ENCODE measurements at places on chromosomes 1 and 21.

GRCh38 chr1:14969006-14969405 is 184.5 kb upstream of the TMEM51 start:
- no peak for DNase-seq

- DNase-seq, result no peak
These were observed 18.6 kb downstream of the KRTAP10-1 start for GRCh38 chr21:44521301-44521927.

DNA sequence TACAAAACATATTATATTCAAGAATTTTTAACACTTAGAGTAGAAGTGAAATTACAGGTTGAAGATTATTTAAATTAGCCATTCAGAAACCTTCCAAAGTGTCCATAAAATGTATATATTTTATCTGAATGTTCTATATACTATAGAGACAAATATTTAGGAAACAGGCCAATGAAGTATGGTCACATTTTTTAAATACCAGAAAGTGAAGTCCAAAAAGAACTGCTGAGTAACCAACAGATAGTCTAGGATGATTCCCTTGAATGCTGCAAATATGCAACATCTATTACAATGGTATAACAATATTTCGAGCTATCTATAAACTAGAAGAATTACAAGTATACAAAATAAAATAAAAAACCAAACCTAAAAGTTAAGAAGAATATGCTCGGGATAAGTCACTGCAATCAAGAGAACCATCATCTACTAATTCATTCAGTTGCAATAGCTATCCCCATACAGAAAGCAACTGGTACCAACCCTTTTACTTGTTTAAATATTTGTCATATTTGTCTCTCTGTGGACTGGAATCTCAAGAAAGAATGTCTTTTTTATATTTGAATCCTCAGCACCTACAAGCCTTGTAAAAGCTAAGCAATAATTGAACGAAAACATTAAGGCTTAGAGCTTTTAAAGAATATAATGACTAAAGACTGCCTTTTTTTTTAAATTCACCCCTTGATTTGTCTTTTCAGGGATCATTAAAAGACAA is 8.1 kb downstream of the ODF2L start:
- DNase-seq, result no peak

DNA sequence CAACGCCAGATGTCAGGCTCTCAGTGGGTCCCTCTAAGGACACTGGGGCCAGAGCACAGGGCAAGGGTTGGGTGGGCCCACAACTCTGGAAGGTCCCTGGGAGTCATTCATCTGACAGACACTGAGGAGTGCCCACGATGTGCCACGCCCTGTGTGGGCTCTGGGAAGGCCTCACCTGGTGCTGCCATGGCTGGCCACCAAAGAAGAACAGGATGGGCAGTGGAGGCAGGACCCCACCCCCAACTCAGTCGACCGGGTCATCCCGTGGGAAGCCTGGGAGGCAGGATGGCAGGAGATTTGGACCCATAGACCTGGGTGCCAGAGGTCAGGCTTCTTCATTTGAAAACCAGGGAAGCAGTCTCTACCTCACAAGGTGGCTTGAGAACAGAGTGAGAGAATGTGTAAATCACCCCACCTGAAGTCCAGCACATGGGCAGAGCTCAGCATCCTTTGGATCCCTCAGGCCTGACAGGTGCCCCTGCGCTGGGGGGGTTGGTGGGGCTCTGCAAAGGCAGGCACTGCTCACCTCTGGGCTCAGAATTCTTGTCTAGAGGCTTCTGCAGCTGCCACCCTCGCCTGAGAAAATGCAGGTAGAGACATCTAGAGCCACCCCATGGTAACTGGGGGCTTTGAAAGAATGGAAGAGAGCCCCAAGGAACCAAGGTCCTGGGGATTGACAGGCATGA is 1.2 kb upstream of the SELENON start:
- DNase-seq, result no peak

GRCh38 chr1:209569455-209570207 is 13.9 kb upstream of the CAMK1G start:
- peak; percentile 73 for DNase-seq

DNA sequence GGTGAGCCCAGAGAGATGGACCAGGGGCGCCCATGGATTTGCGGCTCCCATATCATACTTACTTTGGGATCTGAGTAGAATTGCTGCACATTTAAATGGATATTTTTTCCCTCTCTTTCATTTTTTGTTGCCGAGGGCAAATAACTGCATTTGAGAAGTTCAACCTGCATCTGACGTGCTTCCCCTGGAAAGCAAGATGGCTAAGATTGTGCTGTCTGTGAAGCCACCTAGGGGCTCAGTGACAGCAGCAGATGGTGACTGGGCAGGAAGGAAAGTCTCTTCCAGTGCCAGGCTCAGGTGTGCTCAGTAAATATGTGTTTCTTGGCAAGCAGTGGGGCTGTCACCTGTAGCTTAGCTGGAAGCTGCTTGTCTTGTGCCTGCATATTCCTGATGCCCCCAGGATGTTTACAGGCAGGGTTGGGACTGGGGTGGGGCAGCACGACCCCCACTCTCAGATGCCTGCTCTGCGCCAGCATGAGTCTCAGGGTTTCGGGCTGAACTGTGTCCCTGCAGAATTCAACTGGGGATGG is 59.8 kb upstream of the ETV3 start:
- DNase-seq, result no peak

- DNase-seq, result no peak
These were observed 177.5 kb downstream of the VPS13D start for GRCh38 chr1:12407050-12407961.

DNA sequence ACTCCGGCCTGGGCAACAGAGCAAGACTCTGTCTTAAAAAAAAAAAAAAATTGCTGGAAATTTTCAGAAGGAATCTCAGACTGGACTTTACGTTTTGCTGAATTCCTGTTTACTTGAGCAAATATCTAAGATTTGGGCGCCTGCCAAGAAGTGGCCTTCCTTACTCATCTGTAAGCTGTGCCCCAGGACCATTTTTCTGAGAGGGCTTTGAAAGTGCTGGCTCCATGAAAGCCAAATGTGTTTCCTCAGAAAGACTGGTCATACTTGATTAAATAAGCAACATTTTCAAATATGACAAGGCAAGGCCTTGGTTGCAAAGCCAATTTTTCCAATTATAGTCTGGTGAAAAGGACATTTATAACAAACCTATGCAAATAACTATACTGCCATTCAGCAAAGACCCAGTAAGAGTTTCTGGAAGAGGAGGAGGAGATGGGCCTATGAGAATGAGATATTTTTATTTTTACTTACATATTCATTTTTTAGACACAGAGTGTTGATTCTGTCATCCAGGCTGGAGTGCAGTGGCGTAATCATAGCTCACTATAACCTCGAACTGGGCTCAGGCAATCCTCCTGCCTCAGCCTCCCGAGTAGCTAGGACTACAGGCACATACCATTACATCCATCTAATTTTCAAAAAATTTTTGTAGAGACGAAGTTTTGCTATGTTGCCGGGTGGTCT is 56.3 kb upstream of the HTR1D start:
- DNase-seq, result no peak

GRCh38 chr1:33849211-33849610 is 14.7 kb upstream of the HMGB4 start:
- DNase-seq, result no peak

DNA sequence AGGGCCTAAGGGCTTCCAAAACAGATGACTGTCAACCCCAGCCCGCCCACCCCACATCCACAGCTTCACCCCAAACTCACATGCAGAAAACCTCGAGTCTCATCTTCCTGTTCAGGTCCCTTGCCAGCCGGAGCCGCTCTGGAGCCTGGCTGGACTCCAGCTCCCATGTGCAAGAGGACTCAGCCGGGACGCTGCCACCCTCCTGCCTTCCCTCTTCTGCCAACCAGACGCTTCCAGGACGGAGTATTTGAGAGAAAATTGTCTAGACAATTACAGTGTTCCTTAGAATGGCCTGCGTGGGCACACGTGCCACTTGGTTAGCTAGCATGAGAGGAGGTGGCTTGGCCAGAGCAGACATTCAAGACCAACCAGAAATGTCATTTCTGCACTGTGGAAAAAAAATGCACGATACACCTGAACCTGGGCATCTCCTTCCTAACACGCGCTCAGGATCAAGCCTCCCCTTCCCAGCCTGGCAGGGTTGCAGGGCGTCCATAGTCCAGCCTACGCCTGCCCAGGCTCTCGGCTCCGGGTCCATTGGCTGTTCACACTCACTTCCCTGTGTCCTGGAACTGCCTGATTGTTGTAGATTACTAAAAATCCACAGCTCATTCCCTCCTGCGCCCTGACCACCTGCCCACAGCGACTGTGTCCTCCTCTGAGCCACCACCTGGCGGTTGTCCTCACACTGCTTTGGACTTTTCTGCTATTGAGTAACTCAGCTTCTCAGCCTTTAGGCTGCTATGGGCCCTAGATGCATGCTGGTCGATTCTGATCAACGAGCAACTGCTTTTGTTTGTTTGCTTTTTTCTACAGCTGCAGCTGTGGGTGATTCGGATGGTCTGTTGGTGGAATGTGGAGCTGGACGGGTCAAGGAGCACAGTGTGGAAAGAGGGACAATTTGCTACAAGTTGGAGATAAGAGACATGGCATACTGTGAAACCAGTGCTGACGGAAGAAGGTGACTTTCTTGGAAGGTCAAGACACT is at the start of gene CLDN14:
Gene CLDN14 (minus strand): TSS at position 708 of the 988 bp plus-strand sequence. CDS start 18,427 bp downstream, outside the sequence.
- DNase-seq, result peak; percentile 57

DNA sequence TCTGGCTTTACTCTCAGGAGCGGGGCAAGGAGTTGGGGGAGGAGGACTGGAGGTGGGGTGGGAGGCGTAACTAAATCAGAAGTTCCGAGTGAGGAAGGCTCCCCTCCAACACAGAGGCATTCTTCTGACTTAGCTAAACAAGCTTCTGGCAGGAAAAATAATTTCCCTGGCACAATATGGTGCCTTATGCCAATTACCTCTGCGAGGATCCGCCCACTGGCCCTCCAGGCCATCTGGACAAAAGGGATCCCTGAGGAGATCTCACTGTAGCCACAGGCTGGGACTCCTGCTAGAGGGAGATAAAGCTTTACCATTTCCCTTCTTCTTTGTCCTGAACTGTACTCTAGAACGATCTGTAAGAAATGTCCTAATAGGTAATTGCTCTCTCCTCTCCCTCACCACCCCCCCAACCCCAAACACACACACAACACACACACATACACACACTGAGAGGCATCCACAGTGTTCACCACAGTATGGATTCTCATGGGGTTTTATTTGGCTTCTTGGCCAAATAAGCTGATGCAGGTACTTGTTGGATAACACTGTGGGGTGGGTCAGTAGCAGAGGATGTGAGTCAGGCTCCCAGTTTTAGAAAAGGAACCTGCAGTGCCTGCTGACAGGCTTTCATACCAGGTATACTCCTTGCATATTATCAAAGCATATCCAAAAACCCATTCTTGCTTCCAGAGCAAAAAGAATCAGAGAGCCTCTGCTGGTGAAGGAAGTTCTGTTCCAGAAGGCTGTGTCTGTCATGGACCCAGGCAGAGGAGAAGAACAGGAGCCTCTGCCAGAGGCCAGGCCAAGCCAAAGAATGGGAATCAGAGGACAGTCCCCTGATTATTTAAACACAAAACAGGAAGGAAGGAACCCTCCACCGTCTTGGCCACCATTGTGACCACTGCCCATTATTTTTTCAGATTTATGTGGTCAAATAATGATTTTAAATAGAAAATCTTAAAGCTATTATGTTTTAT is 169.1 kb downstream of the C1orf21 start:
- no peak for DNase-seq

DNA sequence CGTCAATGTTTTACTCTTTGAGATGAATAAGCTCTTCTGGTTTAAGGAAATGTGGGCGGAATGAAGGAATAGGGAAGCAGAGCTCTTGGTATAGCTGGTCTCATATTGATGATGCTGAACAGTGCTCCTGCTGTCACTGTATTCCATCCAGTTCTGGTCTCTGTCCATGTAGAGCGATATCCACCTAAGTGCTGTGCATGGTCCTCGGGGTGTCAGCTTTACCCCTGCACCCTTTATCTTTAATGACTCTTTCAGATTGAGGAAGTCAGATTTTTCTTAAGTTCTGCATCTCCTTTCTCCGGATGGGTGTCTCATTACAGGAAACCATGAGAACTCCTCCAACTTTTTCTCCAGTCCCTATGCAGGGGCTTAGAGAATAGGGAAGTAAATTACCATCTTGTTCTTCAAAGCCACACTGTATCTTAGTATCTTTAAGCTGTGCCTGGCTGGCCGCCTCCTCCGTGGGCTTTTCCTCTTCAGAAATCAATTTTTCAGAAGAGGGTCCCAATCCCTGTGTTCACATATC is 52.9 kb downstream of the PDE4B start:
- no peak for DNase-seq

DNA sequence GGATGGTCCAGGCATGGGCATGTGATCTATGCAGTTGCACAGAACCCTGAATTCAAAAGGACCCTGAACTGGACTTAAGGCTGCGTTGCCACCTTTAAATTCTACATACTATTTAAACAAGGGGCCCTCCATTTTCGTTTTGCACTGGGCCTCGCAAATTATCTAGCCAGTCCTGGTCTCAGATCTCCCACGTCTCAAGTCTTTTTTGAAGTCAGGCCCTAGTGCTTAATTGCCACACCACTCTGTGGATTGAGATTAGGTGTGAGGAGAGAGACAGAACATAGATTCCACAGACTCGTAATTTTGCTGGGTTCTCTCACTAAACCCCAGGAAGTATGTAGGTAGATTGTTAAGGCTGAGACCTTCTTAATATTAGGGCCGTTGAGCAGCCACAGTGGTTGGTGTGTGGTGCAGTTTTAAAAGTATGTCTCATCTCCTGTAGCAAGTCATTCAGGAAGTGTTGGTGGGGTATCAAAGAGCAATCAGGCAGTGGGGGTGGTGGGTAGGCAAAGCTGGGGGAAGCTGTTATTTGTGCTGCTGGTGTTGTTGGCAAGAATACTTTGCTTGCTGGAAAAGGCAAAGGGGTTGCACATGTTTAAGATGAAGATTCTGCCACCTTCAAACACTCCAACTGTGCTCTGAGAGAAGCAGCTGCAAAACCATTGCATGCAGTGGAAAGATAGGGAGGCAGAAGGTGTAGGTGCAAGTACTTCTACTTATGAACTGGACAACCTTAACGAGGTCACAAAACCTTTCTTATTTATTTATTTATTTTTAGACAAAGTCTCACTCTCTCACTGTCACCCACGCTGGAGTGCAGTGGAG is 11.2 kb downstream of the CD84 start:
- DNase-seq, result no peak

DNA sequence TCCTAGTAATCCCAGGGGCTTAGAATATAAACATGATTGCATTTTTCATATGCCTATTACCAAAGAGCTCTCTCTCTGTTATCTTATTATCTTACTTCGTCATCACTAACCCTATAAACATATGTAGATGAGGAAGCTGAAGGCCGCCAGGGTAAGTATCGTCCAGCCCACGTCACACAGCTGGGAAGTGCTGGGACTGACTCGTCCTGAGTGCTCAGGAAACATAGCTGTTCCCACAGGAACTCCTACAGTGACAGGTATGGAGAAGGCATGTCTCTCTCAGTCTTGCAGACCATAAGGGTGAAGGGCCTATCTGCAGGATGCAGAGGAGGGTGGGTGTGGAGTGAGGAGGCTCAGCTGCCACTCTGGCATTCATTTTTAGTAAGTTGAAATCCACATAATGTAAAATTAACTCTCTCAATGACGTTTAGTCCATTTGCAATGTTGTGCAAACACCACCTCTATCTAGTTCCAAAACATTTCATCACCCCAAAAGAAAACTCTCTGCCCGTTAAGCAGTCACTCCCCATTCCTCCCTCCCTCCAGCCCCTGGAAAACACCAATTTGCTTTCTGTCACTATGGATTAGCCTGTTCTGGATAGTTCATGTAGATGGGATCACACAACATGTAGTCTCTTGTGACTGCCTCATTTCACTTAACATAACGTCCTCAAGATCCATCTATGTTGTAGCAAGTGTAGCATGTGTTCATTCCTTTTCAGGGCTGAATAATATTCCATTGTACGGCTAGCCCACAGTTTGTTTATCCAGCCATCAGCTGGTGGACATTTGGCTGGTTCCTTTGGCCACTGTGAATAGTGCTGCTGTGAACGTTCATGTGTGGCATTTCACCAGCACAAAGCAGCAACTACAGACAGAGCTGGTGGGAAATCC is 68.3 kb downstream of the TCP10L start:
- no peak for DNase-seq

All from liver (tissue), 10 donors.